AG08395 (cell line): ENCODE measurements at places on chromosomes 11 and 22.

- no peak for DNase-seq
Observed at GRCh38 chr11:127972816-127973215, 614.5 kb downstream of the ETS1 start.

- DNase-seq: no peak
Observed at GRCh38 chr22:46761539-46762237, 762 bp upstream of the TBC1D22A start.

DNA sequence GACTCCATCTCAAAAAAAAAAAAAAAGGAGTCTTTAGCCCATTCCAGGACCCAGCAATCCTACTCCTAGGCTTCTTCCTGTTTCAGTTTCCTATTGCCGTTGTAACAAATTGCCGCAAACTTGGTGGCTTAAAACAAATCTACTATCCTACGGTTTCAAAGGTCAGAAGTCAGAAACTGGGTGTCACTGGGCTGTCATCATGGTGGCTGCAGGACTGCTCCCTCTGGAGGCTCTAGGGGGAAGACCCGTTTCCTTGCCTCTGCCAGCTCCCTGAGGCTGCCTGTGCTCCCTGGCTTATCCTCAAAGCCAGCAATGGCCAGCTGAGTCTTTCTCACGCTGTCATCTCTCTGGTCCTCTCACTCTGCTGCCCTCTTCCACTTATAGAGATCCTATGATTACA, 8.7 kb upstream of the DAGLA start:
- no peak for DNase-seq

DNA sequence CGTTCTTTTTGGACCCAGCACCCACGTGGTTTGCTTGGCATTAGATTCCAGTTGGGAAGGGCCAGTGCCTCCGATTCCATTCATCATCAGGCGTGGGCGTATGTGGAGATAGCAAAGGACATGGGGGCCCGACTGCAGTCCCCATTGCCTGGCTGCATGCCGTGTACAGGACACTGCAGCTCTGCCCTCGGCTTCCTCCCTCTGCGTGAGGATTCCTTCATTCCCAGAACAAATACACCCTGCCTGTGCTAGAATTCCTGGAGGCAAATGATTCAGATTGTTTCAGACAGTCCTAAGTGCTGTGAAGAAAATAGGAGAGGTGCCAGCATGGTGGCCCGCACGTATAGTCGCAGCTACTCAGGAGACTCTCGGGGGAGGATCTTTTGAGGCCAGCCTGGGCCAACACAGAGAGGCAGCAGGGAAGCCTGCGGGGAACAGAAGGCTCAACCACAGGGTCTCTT, 15.4 kb downstream of the DERL3 start:
- DNase-seq: no peak

DNA sequence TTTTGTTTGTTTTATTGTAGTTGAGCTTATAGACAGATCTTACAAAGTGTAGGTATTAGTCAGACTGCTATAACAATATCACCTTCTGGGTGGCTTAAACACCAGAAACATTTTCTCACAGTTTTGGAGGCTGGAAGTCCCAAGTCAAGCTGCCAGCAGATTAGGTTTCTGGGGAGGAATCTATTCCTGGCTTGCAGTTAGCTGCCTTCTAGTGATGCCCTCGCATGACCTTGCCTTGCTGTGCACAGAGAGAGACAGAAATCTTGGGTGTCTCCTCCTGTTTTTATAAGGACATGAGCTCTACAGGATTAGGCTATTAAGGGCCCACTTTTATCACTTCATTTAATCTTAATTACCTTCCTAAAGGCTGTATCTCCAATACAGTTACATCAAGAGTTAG, 1635.2 kb downstream of the FAM181B start:
- DNase-seq: no peak
